Lower lobe of right lung (tissue), 2 donors: ENCODE measurements at places on chromosomes 2 and 18. TPM values are rescaled to one million over a fixed set of nuclear protein-coding genes. Genes with fewer than 3 reads are reported as not detected.

Gene ACVR1
- 35.0 TPM for total RNA-seq

Gene ZEB2
- total RNA-seq: 220 TPM

Gene ITGB6
- 65.2 TPM for total RNA-seq

Gene VWA3B
- 7.9 TPM for total RNA-seq

Gene HMSD
- 1.6 TPM for total RNA-seq

Gene DSC1
- not detected for total RNA-seq

Gene C2orf80
- not detected for total RNA-seq

Gene SIX3
- total RNA-seq: not detected

Gene MAP2
- 22.6 TPM for total RNA-seq

Gene ZAP70
- total RNA-seq: 8.8 TPM

Gene CLIP4
- total RNA-seq: 64.6 TPM

Gene LYPD6
- total RNA-seq: 0.47 TPM

Gene ALKAL2
- 6.7 TPM for total RNA-seq

Gene ALK
- total RNA-seq: 1.1 TPM

Gene CCDC85A
- total RNA-seq: 17.0 TPM

Gene PLGLB2
- total RNA-seq: 1.8 TPM
